ENCODE measurements at places on chromosomes 3 and 15.

GRCh38 chr3:117719316-117719926, 1009.8 kb downstream of the TUSC7 start:
- no peak for DNase-seq

- DNase-seq = no peak
Observed at GRCh38 chr15:38860253-38860652, 295.6 kb upstream of the RASGRP1 start.

DNA sequence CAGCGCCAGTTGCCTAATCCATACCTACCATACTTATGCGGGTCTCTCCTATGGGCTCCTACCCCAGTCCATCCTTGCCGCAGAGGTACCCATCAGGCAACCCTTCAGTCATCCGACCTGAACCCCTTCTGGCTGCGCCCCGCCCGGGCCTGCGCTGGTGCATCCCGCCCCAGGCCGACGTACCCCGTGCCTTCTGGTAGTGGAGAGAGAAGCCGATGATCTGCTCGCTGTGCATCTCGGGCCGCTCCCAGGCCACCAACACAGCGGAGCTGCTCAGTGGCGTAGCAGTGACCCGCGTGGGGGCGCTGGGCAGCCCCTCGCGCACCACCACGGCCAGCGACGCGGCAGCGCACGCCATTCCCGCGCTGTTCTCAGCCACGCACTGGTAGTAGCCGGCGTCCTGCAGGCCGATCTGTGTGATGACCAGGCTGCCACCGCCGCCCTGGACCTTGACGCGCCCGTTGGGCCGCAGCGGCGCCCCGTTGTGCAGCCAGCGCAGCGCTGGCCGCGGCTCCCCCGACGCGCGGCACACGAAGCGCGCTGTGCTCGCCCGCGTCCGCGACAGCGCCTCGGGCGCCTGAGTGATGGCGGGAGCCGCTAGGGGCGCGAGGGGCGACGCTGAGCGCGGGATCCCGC, 17.9 kb upstream of the IGDCC3 start:
- DNase-seq = no peak

GRCh38 chr3:195757438-195757770, 36.6 kb downstream of the MUC20 start:
- DNase-seq = no peak

- no peak for DNase-seq
Observed at GRCh38 chr15:19956124-19956796, 585.3 kb downstream of the GOLGA6L6 start.

DNA sequence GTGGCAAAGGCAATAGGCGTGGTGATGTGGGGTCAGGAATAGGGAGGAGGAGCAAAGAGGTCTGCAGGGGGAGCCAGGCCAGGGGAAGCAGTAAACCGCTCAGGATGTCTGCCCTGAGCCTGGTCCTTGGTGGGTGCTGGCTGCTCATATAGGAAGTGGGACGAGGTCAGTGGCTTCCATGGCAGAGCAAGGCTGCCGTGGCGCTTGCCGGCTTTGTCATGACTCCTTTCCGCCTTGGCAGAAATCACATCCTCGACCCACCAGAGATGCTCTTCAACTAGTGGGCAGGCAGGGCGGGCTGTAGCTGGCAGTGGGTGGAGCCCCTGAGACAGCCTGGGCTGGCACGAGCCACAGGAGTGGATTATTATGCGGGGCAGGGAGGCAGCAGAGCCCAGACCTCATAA, 13.1 kb upstream of the SKOR1 start:
- DNase-seq = no peak

GRCh38 chr3:71358243-71358642, 225.3 kb downstream of the FOXP1 start:
- no peak for DNase-seq

DNA sequence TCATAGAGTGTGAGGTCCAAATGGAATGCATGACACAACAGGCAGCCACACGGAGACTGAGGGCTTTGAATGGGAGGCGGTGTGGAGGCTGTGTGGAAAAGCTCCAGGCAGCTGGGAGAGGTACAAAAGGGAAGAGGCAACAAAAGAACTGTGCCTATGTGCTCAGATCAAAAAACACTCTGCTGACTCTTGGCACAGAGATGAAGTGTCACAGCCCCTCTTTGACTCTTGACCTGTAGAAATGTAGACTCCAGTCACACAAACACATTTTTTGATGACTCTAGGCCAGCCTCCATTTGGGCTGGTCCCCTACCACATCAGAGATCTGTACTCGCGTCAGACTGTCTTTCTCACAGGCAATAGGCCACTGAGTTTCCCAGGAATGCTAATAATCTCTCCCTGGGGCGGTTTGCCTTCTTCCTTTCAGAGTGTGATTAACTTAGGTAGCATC, 456.0 kb downstream of the TUSC7 start:
- DNase-seq = no peak

DNA sequence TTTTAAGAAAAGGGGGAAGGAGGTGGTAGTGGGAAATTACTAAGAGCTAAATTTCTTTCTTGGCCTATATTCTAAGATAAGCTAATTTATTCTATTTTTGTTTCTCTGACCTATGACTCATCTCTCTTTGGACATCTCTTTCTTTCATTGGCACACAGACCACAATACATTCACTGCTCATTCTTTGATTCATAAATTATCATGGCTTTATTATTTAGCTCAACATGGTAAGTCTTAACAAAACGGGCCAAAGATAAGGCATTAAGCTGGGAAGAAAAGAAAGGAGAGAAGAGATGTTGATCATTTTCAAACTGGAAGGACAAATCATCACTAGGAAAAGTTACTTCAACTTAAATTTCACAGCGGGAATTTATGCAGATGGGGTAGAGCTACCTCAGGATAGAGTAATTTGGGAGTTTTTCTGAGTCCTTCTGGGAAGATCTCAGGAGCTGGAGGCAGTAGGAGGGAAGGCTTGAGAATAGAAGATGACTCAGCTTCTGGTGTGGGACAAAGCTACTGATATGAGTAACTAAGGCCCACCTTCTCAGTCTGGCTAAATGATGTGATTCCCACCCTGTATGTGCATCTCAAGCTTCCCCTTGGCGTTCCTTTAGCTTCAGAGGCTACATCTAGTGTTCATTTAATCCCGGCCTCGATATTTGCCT, 7.5 kb upstream of the ALCAM start:
- DNase-seq = no peak

GRCh38 chr3:31064021-31064420, 169.6 kb upstream of the GADL1 start:
- no peak for DNase-seq

DNA sequence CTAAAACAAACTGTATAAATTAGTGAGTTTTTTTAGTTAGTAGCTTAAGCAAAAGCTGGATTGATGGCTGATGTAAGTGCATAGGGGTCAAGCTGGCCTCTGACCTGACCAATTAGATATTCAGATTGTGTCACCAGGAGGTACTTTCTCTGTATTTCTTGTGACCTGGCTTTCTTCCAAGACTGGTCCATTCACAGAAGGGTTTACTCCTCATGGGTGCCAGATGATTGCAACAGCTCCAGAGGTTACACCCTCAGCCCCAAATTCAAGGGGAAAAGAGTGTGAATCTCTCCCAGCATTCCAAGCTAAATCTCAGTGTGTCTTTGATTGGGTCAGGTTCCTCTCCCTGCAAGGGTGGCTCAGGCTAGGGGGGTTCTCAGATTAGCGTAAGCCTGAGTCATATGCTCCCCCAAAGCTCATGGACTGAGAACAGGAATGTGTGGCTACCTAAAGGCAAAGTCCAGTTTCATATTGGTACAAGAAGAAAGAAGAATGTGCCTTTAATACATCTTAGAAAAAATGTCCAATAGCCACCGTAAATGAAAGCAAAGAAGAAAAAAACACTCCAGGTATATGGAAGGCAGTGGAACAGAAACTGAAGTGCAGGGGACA, 16.5 kb downstream of the PML start:
- no peak for DNase-seq

- no peak for DNase-seq
Observed at GRCh38 chr3:134339913-134340312, 34.3 kb downstream of the AMOTL2 start.

- no peak for DNase-seq
Observed at GRCh38 chr15:40439461-40439959, 1.2 kb upstream of the BAHD1 start.

DNA sequence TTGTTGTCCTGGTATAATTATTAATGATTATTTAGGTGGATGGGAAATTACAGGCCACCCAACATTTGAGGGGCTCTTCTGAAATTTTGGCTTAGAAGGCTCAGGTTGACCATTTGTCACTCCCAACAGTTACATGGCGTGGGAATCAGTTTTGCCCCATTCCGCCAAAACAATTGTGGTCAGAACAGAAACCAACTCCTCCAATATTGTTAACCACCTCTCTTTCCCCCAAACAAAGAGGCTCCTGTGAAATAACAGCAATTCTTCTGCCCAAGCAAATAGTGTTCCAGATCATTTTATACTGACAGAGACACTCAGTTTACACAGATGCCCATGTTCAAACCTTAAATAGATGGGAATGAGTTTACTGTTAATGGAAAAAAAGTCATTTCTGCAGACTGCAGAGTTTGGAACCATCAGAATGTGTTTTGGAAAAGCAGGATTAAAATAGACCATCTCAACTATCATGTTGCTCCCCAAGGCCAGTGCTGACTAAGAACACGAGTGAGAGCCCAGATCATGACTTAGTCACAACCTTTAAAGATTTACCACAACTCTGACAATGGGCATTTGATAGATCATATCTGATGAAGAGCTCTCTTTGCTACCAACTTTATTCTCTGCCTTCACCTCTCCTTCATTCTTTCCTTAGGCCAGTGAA, 102.1 kb downstream of the DUT start:
- no peak for DNase-seq

DNA sequence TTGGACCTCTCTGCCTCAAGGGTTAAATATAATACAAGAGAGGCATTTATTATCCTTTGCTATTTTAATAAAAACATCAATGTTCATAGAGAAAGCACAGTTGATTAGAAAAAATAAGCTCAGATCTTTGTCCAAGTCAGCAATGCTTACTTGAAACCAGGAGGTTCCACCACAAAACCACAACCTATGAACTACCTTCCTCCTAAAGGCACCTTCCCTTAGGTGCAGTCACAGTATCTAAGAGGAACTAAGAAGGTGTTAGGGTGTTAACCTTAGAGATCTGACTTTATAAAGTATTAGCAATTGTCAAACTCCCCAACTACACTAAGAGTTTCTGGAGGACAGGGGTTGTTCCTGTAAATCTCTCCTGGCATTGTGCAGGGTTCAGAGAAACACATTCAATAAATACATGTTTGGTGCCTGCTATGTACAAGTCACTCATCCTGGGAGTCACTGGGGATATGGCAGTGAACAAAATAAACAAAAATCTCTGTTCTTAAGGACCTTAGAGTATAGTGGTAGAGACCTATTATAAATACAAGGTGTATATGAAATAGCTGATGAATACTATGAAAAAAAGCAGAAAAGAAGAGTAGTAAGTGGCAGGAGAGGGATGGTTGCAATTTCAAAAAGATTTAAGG, 208.6 kb downstream of the NFKBIZ start:
- DNase-seq = no peak

- no peak for DNase-seq
Observed at GRCh38 chr3:3066378-3066777, 43.8 kb downstream of the IL5RA start.

DNA sequence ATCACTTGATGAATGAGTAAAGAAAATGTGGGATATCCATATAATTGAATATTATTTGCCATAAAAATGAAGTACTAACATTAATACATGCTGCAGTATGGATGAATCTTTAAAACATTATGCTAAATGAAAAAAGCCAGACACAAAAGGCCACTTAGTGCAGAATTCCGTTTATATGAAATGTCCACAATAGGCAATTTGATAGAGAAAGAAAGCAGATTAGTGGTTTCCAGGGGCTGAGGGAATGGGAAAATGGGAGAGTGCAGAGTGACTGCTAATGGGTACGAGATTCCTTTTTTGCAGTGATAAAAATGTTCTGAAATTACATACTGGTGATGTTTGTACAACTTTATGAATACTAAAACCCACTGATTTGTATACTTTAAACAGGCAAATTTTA, 126.7 kb downstream of the FRMD5 start:
- no peak for DNase-seq

DNA sequence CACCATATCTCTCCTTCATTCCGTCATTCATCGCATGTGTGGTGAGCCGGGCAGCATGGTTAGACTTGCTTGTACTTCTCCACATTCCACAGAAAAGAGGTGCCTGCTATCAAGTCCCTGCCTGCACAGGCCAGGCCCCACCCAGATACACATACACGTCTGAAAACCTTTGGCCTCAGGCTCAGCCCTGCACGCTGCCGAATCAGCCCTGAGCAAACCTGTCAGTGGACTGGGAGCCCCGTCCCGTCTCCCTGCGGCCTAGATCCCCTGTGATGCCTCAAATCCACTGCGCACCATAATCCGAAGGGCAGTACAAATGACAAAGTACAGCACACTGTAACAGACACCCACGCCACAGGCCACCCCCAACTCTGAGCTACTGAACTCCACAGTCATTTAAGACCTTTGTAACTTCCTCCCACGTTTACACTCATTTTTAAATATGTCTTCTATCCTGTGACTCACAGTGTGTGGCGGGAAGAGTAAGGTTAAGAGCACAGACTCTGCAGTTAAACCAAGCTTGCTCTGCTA, 67.1 kb downstream of the MB21D2 start:
- no peak for DNase-seq

GRCh38 chr3:69749461-69749860, 10.2 kb downstream of the MITF start:
- DNase-seq = no peak

- no peak for DNase-seq
Observed at GRCh38 chr15:70045045-70045444, 52.7 kb downstream of the TLE3 start.

DNA sequence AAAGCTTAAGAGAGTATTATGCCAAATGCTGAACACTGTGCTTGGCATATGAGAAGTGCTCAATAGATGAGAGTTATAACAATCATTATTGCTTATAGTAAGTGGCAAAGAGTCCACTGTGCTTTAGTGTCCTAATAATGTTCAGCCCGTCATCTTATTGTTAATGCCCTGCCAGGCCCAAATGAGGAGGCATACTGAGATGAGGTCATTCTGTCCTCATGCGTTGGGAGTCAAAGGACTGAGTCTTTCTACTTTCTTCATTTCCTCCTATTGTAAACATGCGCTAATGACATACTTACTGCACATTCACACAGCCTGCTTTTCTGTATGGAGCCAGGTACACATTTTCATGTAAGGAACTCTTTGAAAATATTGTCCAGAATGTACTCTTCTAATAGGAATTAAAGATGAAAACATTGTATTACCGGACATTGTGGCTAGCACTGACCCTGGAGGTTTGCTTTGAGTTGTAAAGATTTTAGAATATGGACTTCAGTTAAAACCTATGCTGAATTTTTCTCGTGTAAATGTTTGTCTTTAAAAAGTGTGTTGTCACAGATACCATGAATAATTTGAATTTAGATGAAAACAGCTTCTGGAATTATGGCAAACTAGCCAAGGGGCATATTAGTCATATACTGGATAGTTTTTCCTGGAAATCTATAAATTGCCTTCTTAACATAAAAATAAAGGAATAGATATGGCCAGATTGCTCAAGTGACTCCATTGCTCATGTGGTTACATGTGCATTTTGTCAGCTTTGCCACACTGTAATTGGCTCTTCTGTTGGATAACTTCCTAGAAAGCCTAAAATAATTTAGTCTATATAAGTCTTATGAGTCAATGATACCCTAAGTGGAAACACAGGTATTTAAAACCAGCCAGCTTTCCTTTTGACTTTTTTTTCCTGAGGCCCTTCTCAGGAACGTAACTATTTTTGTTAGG, 38.3 kb downstream of the KBTBD12 start:
- no peak for DNase-seq
